ENCODE measurements at places on chromosomes 6 and 20. TPM values are rescaled to one million over a fixed set of nuclear protein-coding genes. Genes with fewer than 3 reads are reported as not detected.

DNA sequence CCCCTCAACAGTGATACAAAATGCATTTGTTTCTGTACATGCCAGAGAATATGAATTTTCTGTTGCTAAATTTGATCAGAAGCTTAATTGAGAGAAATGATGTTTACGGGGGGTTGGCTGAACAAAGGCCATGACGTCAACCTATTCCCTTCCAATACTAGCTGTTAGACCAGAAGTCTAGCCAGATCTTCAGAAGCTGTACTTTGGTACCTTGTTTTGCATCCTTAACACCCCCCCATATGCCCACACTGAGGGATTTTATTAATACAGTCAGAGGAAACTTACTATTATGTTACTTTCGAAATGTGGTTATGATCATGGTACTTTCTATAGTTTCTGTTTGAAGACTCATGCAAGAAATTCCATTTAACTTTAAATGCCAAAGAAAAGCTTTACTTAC, 3.1 kb downstream of the NCOA7 start:
- no peak for DNase-seq

DNA sequence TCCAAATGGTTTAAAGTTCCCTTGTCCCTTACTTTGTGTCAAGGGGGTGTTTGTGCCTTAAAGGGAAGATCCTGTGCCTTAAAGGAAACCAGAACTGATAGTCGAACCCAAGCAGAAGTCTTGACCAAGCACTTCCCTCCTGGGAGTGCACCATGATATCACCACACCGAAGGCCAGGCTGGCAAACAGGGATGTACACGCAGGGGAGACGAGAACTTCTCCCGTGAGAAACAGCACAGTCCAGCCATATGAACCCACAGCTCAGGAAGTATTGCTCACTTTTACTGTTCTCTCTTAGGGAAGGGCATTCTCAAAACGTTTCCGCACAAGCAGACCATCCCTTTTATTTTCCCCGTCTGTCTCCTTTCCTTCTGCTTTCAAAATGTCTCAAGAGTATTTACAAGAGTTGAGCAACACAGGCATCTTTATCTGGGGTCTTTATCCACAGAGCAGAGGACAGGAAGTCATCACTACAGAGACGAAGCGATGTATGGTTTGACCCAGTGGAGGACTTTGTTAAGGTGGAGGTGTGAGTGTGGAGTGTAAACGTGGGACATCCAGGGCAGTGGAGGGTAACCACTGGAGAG, 12.8 kb upstream of the SERPINB1 start:
- peak; percentile 51 for DNase-seq

GRCh38 chr6:133242637-133243585, 1.8 kb downstream of the EYA4 start:
- no peak for DNase-seq

DNA sequence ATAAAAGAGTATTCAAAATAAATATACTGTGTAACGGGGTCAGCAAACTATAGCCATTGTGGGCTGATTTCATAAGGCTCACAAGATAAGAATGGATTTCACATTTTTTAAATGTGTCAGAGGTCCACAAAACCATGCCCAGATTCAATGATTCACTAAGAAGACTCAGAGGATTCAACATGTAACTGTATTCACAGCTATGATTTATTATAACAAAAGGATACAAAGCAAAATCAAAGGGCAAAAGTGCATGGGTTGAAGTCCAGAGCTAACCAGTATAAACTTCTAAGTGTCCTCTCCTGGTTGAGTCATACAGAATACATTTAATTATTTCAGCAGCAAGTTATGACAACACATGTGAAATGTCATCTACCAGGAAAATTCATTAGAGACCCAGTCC, 49.2 kb downstream of the TBC1D32 start:
- DNase-seq, result no peak

PRSS35 gene
- not detected for total RNA-seq

CYP24A1 gene
- total RNA-seq, result 0.12 TPM
